ENCODE measurements at places on chromosomes 5 and 9.

DNA sequence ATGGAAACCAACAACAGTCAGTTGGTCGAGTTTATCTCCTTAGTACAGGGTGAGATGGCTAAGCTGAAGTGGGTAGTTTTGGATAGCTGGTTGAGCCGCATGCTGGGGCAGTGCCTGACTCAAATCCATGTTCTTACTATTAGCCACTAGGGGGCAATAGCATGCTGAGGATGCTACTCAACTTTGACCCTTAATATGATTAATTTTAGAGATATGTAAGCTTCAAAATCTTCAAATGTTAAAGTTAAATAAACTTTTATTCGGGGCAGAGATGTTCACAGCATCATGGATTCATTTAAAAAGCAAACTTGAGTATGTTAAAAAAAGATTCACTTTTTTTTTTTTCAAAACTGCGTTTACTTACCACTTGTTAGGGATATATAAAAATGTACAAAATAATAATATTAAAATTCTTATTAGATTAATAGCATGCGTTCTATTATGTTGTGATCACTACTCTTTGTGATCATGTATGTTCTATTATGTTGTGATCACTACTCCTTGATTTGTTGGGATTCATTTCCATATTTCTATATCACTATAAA, 57.0 kb downstream of the C9orf153 start:
- peak; percentile 46 for DNase-seq

DNA sequence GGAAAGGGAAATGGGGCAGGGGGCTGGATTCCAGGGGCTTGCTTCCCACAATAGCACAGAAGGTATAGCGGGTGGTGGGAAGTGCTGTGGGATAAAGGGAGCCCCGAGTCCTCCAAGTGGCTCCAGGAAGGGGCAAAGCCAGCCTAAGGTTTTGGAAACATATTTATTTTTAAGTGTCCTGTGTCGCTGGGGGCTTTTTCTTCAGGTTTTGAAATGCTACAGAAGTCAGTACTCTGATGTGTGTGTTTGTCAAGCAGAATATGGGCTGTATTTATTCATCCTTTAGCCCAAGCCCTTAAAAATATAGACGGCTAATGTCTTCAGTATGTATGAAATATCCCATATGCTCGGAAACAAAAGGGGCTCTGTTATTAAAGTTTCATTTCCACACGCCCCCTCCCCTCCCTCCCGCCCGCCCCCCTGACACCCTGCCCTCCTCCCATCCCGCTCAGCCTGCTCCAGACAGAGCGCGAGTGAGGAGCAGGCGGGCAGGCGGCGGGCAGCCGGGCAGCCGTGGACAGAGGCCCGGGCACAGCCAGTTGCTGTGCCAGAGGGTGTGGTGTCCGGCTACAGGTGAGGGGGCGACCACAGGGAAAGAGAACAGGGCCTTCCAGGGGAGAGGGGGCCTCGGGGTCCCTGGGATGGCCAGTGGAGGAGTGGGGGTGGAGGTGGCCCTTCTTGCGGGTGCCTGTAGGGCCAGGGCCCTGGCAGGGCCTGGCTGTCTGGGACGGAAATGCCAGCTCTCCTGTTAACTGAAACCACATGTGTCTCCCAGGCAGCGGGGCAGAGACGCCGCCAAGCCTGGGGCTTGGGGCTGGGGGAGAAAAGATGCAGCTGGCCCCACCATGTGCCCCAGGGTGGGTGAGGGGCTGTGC, 39.6 kb upstream of the SYNPO start:
- DNase-seq: no peak

- DNase-seq: no peak
These were observed 6.1 kb upstream of the CSF2 start for GRCh38 chr5:132067451-132067850.

- no peak for DNase-seq
These were observed 51.0 kb upstream of the LIFR start for GRCh38 chr5:38607396-38607795.

GRCh38 chr9:130794923-130795495, 40.0 kb upstream of the ABL1 start:
- no peak for DNase-seq

DNA sequence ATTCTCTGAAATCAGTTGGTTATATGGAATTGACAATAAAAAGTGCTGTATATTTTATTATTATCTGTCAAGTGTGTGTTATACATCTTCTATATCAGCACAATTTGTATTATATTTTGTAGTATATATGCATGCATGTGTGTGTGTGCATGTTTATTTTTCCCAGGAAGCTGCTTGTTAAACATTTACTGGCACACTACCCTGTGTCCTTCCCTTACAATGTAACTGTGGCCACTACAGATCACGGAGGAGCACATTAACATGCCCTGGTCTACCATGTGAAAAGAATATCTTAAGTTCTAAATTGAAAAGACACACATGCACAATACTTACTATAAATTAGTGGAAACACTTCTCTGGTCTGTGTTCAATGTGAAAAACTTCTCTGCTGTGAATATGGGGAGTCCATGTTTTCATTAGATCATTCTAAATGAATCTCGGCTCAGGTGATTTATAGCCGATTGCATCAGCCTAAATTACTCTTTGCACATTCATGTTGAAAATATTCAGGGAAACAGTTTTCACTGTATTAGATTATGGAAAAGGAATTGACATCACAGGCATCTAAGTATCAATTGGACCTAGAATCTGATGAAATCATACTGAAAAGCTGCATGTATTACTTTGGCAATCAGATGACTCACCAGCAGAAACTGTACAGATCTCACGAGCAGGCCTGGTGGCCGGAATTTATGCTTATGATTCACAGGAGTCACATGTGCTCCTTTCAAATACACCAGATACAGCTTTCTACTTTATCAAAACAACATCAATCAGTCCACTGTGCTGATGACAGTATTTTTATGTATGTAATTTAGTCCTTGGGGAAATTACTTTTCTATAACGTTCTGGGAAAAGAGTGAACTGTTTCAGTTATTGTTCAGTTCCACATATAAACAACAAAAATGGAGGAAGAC, 39.4 kb downstream of the LURAP1L start:
- DNase-seq: no peak

DNA sequence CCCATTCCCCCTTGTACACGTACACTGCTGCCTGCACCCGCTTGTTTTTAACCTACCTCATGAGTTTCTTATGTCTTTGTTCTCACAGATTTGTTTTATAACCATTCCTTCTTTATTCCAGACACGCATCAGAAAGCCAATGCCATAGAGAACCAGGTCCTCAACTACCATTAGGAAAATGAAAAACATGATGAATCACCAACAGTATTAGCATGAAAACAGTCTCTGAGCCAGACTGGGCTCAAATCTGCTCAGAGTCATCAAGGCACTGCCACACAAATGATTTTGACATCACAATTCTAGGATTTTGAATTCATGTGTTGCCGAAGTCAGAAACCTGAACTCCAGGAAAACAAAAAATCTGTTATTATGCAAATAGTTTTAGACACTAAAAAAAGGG, 394.1 kb upstream of the GRIA1 start:
- DNase-seq: no peak

GRCh38 chr9:134971696-134972095, 54.0 kb upstream of the FCN1 start:
- no peak for DNase-seq

DNA sequence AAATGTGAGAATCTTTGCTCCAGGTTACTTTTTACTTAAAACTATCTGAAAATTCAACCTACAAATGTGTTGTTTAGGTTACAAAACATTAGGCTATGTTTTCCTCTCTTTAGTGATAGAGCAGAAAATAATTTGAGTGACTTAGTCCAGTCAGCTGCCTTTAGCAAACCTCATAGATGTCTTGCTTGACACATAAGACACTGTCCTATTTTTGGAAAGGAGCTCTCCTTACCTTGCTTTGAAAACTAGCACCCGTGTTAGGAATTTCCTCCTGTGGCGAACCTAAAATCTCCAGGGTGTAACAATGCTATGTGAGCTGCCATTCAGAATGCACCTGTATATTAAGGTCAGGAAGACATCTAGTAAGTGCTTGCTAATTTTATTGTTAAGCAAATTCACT, 221.2 kb upstream of the CD180 start:
- no peak for DNase-seq

GRCh38 chr9:131303381-131304321, 14.1 kb downstream of the PLPP7 start:
- no peak for DNase-seq

DNA sequence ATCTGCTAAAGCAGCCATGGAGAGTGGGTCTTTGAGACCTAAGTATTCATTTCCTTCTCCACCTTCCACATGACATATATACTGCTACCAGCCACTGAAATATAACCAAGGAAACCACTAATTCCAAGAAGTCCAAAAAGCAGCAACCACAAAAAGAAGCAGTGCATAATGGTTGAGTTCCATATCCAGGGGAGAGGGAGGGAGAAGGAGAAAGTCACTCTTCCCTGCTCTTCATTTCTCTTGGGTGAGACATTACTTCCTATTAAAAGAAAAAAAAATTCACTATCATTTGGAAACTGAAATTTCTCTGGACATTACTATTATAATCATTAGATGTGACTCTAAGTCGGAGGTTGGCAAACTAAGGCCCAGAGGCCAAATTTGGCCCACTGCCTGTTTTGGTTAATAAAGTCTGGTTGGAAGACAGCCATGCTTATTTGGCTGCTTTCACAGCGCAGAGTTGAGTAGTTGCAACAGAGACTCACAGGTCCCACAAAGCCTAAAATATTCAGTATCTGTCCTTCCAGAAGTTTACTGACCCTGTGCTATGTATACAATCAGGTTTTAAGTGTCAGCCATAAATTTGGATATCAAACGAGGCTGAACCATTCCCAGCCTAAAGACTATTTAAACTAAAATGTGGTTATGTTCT, 168.6 kb downstream of the MPDZ start:
- no peak for DNase-seq

GRCh38 chr9:87703636-87704276, 22.2 kb upstream of the CTSL start:
- DNase-seq: no peak

- DNase-seq: peak; percentile 22
These were observed 102.5 kb upstream of the GABRP start for GRCh38 chr5:170681013-170681433.

GRCh38 chr9:122056484-122056883, 36.6 kb downstream of the TTLL11 start:
- DNase-seq: no peak

DNA sequence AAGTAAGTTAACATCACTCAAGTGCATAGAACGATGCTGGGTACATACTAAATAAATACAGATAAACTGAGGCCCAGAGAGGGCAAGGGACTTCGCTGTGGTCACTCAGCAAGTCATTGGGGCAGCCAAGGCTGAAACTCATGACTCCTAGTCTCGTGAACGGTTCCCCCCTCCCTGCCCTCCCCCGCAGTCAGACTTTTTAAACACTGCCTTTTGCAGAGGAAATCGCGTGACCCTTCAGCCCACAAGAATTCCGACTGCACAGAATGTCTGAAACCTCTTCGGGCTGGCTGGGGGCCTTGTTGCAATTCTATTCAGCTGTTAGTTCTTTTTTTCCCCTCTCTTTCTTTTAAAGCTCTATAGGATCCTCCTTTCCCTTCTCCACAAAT, 28.1 kb downstream of the NEK6 start:
- DNase-seq: peak; percentile 33

Data from CD4-positive, alpha-beta T cell treated with Interleukin-10 for 1 hour (primary cell).